Activated T-cell treated with anti-CD3 and anti-CD28 coated beads for 4 hours (primary cell): ENCODE measurements at places on chromosomes 6 and 20.

GRCh38 chr6:159865226-159865920, 25.4 kb upstream of the MAS1 start:
- DNase-seq: no peak

DNA sequence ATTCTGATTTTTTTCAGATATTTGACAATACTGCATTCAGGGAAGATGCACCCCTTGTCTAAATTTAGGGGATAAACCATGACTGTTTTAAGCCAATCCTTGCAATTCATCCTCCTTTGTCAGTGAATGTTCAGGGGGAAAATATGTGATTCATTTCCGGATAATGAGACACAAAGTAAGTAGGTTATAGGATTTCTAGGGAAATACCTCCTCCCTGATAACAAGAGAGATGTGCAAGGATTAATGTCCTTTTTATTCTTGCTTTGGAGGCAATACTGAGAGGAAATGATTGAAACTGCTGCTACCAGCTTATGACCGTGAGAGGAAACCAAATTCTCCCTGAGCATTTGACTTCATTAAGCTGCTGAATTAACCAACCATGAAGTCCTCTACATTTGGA, 161.3 kb upstream of the EYA4 start:
- no peak for DNase-seq

DNA sequence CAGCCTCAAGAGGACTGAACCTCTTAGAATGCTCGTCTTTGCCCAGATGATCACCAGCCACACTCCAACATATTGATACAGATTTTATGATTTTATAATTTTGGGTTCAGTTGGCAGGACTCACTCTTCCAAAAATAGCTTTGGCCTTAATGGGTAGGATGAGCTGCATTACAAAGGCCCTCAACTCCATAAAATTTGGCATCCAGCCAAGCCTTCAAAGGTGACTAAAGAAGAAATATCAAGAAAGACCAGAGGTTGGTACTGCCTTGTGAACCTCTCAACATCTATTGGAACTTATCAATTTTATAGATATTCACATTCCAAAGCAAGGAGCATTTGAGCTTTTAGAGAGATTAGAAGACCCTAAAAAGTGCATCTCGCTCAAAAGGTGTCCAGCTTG, 48.4 kb upstream of the SNAP25 start:
- DNase-seq: no peak

DNA sequence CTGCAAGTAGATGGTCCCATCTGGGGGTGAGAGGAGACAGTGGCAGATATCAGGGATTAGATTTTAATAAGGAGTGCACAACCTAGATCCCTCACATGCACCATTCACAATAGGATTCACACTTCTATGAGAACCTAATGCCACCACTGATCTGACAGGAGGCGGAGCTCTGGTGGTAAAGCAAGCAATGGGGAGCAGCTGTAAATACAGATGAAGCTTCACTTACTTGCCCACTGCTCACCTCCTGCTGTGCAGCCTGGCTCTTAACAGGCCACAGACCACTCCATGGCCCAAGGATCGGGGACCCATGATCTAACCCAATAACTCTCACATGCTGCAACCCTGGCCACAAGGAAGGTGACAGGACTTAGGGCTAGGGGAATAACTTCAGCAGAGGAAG, 75.4 kb downstream of the ZNF133 start:
- DNase-seq: no peak

DNA sequence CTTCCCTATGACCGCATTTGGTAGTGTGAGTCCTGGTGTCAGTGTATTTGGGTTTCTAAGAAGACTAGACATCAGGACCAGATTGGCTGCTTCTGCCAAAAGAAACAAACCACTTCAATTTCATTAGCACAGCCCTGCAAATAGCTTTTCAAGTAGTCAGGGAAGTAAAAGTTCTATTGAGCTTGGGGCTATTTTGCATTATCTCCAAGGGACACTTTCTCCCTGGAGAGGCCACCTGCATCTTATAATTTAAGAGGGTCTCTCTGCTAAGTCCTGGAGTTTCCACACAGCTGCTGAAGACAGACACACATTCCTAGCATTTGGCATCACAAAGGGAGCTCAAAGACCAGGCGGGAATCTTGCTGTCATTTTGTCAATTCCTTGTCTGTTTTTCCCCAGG, 141.2 kb downstream of the BMP2 start:
- DNase-seq: no peak

GRCh38 chr6:44540881-44541280, 153.4 kb downstream of the CDC5L start:
- no peak for DNase-seq

GRCh38 chr20:1225263-1225782, 521 bp upstream of the RAD21L1 start:
- DNase-seq: no peak

GRCh38 chr6:1906609-1907008, 296.9 kb downstream of the FOXC1 start:
- DNase-seq: no peak

GRCh38 chr6:5537967-5538366, 276.7 kb downstream of the FARS2 start:
- DNase-seq: no peak
